ENCODE measurements at places on chromosomes 5 and 9. TPM values are rescaled to one million over a fixed set of nuclear protein-coding genes. Genes with fewer than 3 reads are reported as not detected.

NPR3 gene
- total RNA-seq, result 0.17 TPM

FOXD4 gene
- 0.22 TPM for total RNA-seq

GRCh38 chr5:147673791-147674190, 108.7 kb downstream of the JAKMIP2 start:
- H3K27ac ChIP-seq, result no peak overlapping the region
- no peak overlapping the region for H3K4me3 ChIP-seq
- H3K36me3 ChIP-seq, result no peaks in the 10 kb centered on the region
- H3K4me1 ChIP-seq, result no peaks in the 10 kb centered on the region

PTPN3 gene
- not detected for total RNA-seq

DNA sequence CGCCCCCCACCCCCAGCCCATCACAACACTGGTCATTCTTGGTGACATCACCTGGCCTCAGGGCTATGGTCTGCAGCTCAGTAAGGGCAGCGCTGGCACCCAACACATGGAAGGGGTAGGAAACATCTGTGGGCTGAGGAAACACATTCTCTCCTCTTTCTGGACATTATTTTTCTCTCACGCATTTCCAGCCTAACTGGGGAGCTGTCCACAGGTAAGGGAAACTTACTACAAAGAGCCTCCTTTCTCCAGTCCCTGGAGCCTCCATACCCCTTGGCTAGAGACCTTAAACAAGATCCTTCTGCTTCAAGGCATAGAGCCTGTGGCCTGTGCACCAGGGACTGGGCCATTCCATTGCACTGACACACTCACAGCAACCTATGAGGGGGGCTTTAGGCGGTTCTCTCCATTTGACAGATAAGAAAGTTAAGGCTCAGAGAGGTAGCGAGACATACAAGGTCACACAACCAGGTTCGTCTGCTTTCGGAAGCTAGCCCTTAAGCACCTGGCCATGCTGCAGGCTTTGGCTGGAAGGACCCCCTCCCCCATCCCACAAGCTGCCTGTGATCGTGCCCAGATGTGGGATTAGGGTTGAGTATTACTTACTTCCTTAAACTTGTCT, 40.7 kb downstream of the CXXC5 start:
- no peak overlapping the region for H3K27ac ChIP-seq
- peaks cover 8% of the 10 kb centered on the region for H3K4me1 ChIP-seq
- no peak for DNase-seq

- peaks cover 7% of the 10 kb centered on the region for H3K36me3 ChIP-seq
- DNase-seq, result no peak
- H3K27me3 ChIP-seq, result no peaks in the 10 kb centered on the region
- H3K27ac ChIP-seq, result peak overlapping the region; percentile 69
- H3K4me3 ChIP-seq, result peak overlapping the region; percentile 63
These were observed 78.4 kb upstream of the ITGA1 start for GRCh38 chr5:52709167-52709925.

DNA sequence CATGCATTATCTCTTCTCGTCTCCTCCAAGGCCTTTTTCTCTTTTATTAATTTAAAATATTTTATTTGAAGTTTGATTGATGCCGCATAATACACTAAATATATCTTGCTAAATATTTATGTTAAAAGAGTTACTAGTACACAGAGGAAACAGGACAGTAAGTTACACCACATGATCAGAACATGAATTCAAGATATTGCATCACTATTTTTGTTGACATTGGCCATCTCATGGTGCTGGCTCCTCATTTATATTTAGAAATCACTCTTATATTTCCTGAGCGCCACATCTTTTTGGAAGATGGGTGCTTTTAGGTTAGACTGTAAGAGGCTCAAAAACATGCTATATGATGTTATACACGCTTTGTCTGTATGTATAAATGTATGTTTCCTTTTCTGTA, 23.0 kb downstream of the SPEF2 start:
- no peaks in the 10 kb centered on the region for H3K4me1 ChIP-seq
- peaks cover 22% of the 10 kb centered on the region for H3K36me3 ChIP-seq
- no peaks in the 10 kb centered on the region for H3K27me3 ChIP-seq
- H3K27ac ChIP-seq, result no peak overlapping the region
- no peak overlapping the region for H3K4me3 ChIP-seq

DNA sequence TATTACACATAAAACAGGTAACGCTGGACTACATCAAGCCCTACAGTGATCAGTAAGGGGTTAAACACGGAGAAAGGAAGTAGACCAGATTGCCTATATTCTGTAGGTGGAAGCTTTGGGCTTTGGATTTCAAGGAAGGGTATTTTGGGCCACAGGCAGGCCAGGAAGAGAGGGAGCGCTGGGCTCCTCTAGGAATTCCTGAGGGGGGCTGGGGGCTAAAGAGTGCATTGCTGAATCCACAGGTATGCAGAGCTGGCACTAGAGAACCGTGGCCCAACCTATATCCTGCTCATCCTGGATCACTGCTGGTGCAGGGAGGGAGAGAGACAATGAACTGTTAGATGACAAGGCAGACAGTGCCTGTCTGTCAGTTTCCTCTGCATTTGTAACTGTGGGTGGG, 367.1 kb downstream of the CSNK1G3 start:
- no peak overlapping the region for H3K27ac ChIP-seq
- H3K36me3 ChIP-seq, result no peaks in the 10 kb centered on the region
- no peak overlapping the region for H3K4me3 ChIP-seq
- no peaks in the 10 kb centered on the region for H3K27me3 ChIP-seq

GRCh38 chr9:84261070-84261746, 79.3 kb downstream of the SLC28A3 start:
- no peak overlapping the region for H3K27ac ChIP-seq
- no peaks in the 10 kb centered on the region for H3K36me3 ChIP-seq
- DNase-seq, result peak; percentile 62
- peaks cover 6% of the 10 kb centered on the region for H3K27me3 ChIP-seq
- peaks cover 7% of the 10 kb centered on the region for H3K4me1 ChIP-seq
- no peak overlapping the region for H3K4me3 ChIP-seq

DNA sequence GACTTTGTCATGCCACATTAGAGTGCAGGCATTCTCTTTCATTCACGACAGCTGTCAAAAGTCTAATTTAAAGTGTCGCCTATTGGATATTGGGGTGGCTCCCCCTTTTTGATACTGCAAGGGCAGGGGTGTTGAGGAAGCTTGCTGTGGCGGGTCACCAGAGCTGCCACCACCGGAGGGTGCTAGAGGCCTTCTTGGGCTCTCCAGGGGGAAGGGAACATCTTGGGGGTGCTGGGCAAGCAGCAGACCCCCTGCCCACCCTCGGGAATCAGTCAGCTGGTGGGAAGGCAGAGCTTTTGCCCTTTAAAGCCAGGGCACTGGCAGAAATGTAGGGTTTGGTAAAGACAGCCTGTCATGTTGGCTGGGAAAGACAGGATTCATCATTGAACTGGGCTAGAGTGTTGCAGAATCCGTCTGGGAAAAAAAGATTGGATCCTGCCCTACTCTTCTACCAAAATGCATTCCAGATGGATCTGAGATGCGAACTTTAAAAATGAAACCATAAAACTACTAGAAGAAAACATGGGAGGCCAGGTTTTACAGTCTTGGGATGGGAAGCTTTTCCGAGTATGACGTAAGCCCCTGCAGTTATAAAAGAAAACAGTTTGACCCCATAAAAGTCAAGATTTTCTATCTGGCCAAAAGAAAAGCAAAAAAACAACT, 22.3 kb downstream of the COL5A1 start:
- no peaks in the 10 kb centered on the region for H3K36me3 ChIP-seq

BTNL8 gene
- not detected for total RNA-seq

DNA sequence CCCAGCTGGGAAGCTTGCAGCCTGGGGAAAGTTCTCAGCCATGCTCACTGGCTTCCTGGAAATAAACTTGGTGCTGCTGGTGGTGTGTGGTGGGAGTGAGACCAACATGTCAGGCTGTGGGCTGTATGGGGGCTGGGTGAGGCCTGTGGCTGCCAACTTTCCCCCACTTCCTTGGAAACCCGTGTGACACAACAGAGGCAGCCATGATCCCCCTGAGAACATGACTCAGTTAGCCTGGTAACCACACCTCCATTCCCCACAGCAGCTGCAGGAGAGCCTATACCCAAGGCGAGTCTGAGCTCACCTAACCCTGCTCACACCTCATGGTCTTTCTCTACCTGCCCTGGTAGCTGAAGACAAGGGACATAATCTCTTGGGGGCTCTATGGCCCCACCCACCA, 72.7 kb upstream of the RGMB start:
- H3K36me3 ChIP-seq, result no peaks in the 10 kb centered on the region
- H3K27me3 ChIP-seq, result peaks cover 3% of the 10 kb centered on the region

DNA sequence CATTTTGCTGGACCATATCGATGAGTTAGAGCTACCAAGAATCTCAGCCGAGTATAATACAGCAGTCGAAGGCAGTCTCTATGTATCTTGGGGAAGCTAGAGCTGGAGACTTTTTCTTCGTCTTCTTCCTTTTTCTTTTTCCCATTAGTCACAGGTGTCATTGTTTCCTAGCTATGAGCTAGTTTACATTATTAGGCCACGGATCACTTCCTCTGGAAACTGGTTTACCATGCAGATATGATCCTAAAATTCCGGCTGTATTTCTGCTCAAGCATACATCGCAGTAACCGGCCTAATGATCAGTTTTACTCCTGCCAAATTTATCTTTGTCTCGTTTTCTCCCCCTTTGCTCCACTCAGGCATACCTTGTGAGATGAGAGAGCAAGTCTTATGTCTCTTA, 312.8 kb downstream of the ARHGAP26 start:
- no peak for DNase-seq
- H3K27ac ChIP-seq, result no peak overlapping the region
- no peaks in the 10 kb centered on the region for H3K4me1 ChIP-seq
- H3K4me3 ChIP-seq, result no peak overlapping the region
- no peaks in the 10 kb centered on the region for H3K27me3 ChIP-seq

GRCh38 chr5:133440467-133441115, 171.8 kb downstream of the FSTL4 start:
- no peaks in the 10 kb centered on the region for H3K36me3 ChIP-seq
- H3K27me3 ChIP-seq, result peaks cover 8% of the 10 kb centered on the region
- H3K27ac ChIP-seq, result no peak overlapping the region
- no peak for DNase-seq

MARCOL gene
- total RNA-seq, result not detected

DNA sequence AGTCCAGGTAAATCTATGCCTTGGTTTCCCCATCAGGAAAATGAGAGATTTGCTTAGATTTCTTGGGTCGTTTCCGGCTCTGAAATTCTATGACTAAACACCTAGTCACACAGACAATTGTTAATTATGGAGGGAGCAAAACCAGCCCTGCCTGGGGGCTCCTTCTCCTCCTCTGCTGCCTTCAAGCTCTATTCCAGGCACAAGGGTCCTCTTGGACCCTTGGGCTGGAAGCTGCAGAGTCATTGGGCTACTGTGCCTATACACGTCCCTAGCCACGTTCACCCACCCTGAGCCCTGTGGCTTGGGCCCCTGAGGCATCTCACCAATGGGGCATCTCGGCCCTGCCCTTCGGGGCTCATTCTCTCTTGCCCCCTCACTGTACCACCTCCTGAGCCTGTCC, 73.8 kb upstream of the TBC1D2 start:
- peaks cover 2% of the 10 kb centered on the region for H3K27me3 ChIP-seq
- H3K27ac ChIP-seq, result no peak overlapping the region
- H3K4me1 ChIP-seq, result peaks cover 5% of the 10 kb centered on the region
- DNase-seq, result no peak

DNA sequence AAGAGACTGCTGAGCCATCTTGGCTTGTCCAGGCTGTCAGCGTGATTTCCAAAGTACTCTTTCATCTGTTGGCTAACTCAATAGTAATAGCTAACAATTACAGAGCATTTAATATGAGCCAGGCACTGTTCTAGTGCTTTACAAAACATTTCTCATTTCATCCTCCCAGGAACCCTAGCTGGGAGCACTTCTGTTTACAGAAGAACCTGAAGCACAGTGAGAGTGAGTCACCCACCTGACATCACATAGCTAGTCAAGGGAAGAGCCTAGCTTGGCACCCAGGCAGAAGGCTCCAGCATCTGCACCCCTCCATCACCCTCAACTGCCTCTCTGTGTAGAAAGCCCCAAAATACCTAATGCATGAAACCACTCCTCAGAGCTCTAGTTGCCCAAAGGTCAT, 57.5 kb upstream of the IQGAP2 start:
- no peaks in the 10 kb centered on the region for H3K36me3 ChIP-seq
- no peak overlapping the region for H3K27ac ChIP-seq
- peaks cover 2% of the 10 kb centered on the region for H3K27me3 ChIP-seq
- H3K4me1 ChIP-seq, result peaks cover 10% of the 10 kb centered on the region

DNA sequence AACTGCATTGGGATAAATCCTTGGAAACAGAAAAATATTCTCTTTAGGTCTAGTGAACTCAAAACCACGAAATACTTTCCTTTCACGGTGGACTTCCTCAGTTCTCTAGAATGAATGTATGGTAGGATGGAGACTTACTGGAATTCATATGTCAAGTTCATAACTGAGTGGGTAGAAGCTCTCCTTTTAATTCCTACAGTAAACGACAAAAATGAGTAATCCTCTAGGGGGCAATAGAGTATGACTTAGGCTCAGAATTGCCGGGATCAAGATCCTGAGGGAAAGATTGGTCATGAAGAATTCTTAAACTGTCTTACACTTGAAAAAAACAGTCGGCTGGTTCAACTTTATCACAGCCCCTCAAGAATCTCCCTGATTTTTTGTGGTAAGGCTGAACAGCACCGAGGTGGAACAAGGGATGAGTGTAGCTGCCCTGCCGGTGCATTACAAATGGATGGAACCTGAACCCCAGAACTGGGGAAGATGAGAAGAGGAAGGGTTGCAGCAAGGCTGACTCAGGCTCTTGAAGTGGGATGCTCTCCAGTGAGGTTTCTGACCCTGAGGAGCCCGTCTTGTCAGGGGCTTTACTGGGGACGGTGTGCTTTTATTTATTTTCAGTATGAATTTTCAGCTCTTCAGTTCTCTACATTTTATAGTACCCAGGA, 14.0 kb upstream of the LOX start:
- H3K27ac ChIP-seq, result no peak overlapping the region
- H3K36me3 ChIP-seq, result no peaks in the 10 kb centered on the region
- DNase-seq, result no peak

DNA sequence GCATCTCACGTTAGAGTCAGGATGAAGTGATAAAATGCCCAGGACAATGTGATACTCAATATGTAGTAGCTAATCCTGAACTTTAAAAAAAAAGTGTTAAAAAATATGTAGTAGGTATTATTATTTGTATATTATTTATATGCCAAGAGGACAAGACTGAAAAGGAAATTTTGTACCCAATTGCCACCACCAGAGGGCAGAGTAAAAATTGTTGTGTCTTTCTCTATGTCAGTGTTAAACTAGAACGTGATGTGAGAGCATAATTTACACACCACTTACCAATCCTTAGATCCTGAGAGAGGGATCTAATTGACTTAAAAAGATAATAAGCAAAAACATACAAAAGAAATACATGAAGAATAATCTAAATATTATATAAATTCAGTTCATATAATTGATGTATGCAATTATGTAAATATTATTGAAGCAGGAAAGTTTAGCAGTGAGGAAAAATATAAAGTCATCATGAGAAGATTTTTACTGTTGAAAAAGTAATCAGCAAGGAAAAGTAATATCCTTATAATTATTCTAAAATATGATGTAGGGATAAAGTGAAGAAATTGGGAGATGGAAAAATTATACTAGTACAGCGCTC, 288.9 kb downstream of the RAB3C start:
- peaks cover 33% of the 10 kb centered on the region for H3K27me3 ChIP-seq
- no peak overlapping the region for H3K27ac ChIP-seq
- no peak for DNase-seq
- H3K36me3 ChIP-seq, result no peaks in the 10 kb centered on the region

Data from activated naive CD8-positive, alpha-beta T cell treated with anti-CD3 and anti-CD28 coated beads, Interleukin-2, amount 10 ng/mL, durations not matched to agents 7 days and 5 days (primary cell).